ENCODE measurements at places on chromosomes 1 and 21.

GRCh38 chr21:44708866-44709425 lies 2.4 kb downstream of the TSPEAR start:
- no peak for DNase-seq

GRCh38 chr1:94383966-94384408 lies 34.2 kb upstream of the ABCD3 start:
- DNase-seq, result peak; percentile 29

GRCh38 chr21:25995278-25995677 lies 175.3 kb downstream of the APP start:
- DNase-seq, result no peak

DNA sequence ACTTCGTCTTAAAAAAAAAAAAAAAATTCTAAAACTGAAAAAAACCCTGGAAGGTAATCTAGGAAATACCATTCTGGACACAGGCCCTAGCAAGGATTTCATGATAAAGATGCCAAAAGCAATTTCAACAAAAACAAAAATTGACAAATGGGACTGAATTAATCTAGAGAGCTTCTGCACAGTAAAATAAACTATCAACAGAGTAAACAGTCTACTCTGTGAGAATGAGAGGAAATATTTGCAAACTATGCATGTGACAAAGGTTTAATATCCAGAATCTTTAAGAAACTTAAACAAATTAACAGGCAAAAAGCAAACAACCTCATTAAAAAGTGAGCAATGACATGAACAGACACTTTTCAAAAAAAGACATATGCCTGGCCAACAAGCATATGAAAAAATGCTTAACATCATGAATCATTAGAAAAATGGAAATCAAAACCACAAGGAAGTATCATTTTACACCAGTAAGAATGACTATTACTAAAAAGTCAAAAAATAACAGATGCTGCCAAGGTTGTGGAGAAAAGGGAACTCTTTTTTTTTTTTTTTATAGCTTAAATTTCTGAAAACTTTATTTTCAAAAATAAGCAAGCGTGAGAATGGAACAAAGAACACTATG lies 29.4 kb upstream of the RNPC3 start:
- peak; percentile 71 for DNase-seq

GRCh38 chr1:227242811-227243682 lies 75.2 kb downstream of the CDC42BPA start:
- peak; percentile 16 for DNase-seq
